ENCODE measurements at places on chromosomes 11 and 22.

DNA sequence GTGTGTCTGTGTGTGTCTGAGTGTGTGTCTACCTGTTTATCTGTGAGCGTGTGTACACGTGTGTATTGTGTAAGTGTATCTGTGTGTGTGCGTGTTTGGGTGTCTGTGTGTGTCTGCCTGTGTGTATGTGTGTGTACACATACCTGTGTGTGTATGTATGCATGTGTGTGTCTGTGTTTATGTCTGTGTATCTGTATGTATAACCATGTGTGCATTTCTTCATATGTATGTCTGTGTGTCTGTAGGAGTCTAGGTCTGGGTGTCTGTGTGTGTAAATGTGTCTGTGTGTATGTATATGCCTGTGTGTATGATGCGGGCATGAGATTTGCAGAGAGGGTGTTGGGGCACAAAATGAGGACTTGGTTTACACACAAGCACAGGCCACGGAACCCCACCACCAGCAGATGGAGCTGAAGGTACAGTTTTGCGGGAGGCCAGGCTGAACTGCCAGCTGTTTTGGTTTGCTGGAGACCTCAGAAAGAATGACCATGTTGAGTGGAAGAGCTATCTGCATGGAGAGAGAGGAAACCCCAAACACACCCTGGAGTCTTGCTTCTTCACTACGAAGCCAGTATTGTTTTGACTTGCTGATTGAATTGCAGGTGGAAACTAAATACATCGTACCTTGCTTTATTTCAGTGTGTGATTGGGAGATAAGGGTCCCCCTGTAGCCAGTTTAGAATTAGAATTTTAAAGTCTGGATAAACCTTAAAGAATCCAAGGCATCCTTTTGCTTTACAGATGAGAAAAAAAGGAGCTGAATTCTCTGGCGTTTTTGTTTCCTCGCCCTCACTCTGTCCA, 497.2 kb downstream of the NTM start:
- DNase-seq, result no peak

- no peak for DNase-seq
These were observed 783.6 kb downstream of the BRD1 start for GRCh38 chr22:49044091-49044490.

GRCh38 chr22:19888131-19888746, 33.6 kb upstream of the GNB1L start:
- DNase-seq, result no peak

- no peak for DNase-seq
These were observed 605.2 kb downstream of the NTM start for GRCh38 chr11:131975619-131976018.

GRCh38 chr11:74592063-74592440, 330 bp upstream of the POLD3 start:
- DNase-seq, result no peak

DNA sequence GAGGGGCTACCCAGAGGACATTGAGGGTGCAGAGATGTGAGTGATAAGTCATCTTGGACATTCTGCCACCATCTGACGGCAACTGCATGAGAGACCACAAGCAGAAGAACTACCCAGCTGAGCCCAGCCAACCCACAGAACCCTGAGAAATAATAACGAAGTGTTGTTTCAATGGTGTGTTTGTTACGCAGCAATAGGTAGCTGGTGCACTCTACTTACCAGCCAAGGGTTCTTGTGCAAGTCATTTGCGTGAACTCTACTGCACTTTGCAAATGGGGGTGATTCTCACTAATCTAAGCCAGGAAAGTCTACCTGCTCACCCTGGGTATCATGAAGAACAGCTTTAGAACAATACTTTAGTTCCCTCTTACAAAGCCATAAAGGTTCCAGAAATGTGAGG, 15.8 kb upstream of the CELSR1 start:
- DNase-seq, result no peak

DNA sequence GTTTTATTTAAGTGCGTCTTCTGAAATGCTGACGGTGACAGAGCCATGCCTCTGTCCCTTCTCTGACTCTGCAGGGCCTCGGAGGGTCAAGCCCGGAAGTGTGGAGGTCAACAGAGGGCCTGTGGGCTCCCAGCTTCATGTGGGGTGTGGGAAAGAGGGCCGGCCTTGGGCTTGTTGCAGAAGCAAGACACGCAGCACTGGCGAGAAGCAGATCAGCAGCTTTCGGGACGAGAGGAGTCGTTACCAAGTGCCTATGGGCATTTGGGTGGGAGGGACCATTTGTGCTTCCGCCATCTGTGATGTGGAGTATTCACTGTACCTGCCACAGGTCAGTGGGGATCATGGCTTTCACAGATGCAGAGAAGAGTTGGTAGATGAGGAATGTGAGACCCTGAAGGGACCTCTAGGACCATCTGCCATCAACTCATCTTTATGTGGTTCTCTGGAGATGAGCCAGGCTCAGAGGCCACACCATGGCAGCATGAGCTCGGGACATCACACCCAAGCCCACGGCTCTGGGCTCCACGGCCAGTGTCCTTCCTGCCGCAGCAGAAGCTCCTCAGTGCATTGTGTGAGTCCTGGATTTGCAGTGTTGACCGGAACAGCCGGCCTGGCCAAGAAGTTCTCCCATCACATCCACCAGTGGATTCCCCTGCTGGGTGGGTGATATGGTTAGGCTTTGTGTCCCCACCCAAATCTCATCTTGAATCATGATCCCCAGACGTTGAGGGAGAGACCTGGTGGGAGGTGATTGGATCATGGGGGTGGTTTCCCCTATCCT, 590.7 kb downstream of the TBC1D22A start:
- no peak for DNase-seq

DNA sequence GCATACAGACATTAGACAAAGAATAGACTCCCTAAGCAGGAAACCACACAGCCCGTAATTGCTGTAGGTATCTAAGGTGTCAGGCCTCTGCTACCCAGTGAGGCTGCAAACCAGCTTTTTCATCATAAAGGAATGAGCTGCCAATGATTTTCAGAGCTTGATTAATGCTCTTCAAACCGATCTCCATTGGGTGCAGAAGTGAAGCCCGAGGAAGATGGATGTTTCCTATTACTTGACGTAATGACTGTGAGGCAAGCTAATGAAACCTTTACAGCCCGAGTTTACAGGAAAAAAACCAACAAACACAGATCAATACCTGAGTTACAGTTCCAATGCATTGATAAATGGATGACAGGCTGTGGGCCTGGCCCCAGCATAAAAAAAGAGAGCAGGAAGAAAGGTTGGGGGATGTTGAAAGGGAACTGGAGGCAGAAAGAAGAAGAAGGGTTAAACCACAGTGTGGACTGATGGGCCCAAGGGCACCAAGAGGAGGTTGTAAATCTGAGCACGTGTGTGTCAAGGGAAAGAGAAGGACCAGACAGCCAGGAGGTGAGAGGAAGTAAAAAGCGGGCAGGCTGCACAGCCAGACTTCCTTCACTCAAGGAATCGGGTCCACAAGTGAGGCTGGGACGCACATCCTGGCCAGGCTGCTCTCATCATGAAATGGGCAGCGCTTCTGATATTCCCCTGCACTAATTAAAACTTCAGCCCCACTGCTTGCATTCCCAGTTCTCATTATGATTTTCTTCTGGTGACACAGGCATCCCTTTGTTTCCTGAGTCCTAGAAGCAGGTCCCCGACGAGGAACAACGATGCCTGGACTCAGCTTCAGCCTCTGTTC, 70.6 kb upstream of the NTM start:
- no peak for DNase-seq

DNA sequence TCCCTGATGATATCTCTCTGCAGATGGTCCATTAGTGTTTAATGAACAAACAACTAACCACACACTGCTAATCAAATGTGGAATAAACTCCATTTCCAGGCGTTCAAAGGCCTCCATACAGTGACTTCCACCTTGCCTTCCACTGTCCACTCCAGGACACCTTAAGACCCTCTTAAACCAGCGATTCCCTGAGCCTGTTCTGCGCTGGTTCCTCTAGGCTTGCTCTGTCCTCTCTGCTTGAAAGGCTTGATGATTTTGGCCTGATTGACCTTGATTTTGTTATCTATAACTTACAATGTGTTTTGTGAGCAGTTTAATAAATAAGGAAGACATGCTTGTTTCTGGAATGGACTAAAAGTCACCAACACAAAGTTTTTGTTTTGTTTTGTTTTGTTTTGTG, 12.0 kb downstream of the OVCH2 start:
- DNase-seq, result no peak

- DNase-seq, result no peak
These were observed 37.2 kb downstream of the CKAP5 start for GRCh38 chr11:46808799-46809431.

DNA sequence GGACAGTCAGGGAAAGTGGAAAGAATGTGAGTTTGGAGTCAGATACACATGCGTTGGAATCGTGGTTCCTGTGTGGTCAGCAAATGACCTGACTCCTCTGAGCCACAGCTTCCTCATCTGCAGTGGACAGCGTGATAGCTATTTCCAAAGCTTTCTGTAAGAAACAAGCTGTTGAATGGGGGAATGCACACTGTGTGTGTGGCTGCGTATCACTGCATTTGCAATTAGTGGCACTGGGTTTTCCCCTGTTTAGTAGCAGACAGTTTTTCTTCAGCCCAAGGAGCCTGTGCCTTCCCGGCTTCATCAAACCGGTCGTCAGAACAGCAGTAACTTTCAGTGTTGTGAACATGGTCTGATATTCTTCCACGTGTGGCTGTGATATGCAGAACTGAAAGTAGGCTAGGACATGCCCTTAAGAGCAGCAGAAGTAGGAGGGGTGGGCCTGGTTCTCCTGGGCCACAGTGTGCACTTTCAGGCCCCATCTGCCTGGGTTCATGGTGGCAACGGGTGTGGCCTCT, 121.5 kb downstream of the RRAS2 start:
- no peak for DNase-seq

DNA sequence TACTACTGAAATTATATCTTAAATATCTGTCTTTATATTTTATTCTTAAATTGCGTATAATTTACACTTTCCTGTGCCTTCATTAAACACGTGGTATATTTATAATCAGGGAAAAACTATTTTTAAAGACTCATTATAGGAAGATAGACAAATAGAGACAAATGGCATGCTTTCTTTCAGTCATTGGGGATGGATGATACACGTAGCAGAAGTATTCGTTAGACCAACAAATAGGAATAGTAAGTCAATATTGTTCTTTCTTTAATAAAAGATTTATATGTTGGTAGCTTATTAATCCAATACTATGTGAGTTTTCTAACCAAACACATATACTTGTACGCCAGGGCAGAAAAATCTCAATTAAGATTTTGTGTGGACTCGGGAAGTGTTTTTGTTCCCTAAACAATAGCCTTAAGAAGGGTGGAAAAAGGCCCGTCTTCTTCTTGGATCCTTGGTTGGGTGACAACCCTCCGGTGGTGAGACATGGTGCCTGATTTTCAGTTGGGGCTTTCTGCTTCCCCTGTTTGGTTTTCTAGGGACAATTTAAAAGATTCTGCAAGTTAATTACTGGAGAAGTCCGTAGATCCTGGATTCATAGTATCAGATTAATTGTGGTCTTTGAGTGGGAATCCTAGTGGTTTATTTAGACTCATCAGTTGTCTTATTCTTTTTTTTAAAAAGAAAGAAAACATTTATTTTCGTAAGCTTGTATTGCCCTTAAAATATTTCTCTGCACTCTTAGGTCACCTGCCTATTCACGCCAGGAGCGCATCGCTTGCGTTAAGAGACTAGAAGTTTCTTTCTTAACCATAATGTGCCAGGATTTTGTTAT, 83.5 kb upstream of the WNT7B start:
- DNase-seq, result no peak

DNA sequence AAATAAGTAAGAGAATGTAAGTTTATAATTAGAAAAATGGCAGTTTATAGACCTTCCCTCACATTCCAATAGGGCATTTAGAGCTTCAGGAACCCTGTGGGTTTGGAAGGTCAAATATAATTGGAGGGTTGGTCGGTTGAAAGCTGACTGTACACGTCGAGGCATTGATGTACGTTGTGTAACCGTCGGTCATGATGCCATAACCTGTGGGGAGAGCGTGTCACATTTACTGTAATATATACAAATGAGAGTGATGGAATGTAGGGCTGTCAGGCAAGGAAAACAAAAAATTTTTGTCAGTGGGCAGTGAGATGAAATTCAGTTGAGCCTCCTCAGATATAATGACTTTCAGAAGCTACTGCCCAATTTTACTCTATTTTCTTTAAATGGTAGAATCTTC, 88.5 kb downstream of the ARL14EP start:
- DNase-seq, result no peak

- DNase-seq, result no peak
These were observed 8.6 kb upstream of the LRRC10B start for GRCh38 chr11:61499816-61500491.

- no peak for DNase-seq
These were observed 1.4 kb downstream of the ARHGAP20 start for GRCh38 chr11:110710628-110711381.

DNA sequence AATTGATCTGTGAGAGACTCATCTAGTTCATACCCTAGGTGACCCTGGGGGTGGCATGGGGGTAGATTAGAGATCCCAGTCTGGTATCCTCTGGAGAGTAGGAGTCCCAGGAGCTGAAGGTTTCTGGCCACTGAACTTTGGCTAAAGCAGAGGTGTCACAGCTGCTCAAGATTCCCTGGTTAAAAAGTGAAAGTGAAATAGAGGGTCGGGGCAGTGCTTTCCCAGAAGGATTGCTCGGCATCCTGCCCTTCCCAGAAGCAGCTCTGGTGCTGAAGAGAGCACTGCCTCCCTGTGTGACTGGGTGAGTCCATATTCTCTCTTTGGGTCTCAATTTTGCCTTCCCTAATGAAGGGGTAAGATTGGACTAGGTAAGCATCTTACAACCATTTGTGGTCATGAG, 653 bp downstream of the IL18BP start:
- no peak for DNase-seq

- DNase-seq, result no peak
These were observed 28.5 kb downstream of the DCDC1 start for GRCh38 chr11:31340903-31341572.

DNA sequence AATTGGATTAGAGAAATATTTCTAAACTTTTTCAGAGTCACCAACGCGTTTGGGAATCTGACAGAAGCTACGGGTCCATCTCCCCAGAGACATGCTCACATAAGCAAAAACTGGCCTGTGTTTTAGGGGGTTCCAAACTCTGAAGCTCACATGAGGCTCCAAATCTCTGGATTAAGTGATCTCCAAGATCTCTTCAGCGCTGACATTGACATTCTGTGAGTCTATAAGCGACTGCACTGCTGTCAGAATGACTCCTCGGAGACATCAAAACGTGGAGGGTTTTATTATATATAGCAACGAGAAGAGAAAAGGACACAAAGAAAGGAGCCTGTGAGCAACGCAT, 642 bp upstream of the SIK2 start:
- no peak for DNase-seq

DNA sequence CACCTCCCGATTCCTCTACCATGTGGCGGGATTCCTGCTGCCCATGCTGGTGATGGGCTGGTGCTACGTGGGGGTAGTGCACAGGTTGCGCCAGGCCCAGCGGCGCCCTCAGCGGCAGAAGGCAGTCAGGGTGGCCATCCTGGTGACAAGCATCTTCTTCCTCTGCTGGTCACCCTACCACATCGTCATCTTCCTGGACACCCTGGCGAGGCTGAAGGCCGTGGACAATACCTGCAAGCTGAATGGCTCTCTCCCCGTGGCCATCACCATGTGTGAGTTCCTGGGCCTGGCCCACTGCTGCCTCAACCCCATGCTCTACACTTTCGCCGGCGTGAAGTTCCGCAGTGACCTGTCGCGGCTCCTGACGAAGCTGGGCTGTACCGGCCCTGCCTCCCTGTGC, 10.5 kb downstream of the CXCR5 start:
- DNase-seq, result no peak

GRCh38 chr11:75434051-75434450, 1.0 kb upstream of the KLHL35 start:
- DNase-seq, result no peak
